ENCODE measurements at places on chromosomes 6 and 20.

DNA sequence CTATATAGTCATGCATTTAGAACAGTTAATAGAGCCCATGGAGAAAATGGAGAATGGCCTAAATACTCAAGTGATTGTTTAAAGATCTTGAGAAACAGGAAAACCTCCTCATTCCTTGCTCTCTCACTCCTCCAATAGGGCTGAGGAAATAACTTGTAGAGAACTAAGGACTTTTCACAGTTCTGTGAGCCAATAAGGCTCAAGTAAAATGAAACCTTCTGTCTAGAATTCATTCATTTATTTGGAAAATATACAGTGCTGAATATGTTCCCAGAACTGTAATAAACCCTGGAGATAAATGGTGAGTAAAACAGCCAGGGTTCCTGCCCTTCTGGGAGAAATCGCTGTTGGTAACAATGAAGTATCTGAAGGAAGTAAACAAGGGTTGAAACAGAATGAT is 35.3 kb downstream of the ELOVL2 start:
- DNase-seq: no peak

GRCh38 chr6:39892490-39893129 is 41.7 kb downstream of the MOCS1 start:
- DNase-seq: peak; percentile 6

GRCh38 chr6:93327857-93328256 is 91.5 kb downstream of the EPHA7 start:
- no peak for DNase-seq

- no peak for DNase-seq
These were observed 35.3 kb downstream of the TAF11 start for GRCh38 chr6:34852406-34853085.

GRCh38 chr6:159989492-159990480 is 20.9 kb downstream of the IGF2R start:
- DNase-seq: no peak

- DNase-seq: no peak
These were observed 71.5 kb downstream of the NCR2 start for GRCh38 chr6:41406728-41407489.

DNA sequence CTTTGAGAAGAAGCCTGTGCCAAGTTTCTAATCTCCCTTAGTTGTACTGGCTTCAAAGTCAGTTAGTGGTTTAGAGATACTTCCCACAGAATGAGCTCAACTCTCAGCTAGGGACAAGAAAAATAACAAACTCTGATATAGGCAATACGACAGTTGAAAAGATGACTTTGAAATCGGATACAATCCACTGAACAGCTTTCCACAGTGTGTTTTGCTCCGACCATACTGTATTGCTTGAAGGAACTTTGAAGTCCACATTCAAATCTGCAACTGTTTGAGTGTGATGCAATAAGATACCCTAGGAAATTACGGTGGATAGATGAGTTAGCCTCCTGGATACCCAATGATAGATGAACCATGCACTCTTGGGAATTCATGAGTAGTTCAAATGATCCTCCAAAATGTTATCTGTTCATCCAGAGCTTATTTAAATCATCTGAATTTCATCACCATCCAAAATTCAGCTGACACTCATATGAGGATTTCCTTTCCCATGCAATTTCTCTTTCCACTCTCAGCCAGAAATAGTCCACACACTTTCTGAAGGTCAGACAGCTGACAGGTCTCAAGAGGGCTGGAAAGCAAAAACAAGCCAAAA is 443.8 kb downstream of the HAO1 start:
- DNase-seq: no peak

- DNase-seq: no peak
These were observed 71.2 kb upstream of the EMILIN3 start for GRCh38 chr20:41437836-41438235.

DNA sequence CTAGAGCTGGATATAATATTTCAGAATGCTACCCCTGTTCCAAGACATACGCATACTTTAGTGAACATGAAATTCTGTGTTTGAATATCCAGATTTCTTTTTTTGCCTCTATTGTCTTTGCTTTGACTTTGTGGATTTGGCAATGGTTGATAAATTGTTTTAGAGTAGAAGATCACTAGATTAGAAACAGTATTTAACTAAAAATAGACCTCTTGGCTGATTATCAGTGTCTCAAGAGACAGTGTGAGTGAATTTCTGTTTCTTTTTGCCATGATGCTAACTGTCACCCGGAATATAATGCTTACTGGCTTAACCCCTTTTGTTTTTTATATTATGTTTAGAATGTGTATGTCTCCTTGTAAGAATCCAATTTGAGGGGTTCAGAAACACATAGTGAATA is 102.5 kb downstream of the PLCB1 start:
- no peak for DNase-seq

DNA sequence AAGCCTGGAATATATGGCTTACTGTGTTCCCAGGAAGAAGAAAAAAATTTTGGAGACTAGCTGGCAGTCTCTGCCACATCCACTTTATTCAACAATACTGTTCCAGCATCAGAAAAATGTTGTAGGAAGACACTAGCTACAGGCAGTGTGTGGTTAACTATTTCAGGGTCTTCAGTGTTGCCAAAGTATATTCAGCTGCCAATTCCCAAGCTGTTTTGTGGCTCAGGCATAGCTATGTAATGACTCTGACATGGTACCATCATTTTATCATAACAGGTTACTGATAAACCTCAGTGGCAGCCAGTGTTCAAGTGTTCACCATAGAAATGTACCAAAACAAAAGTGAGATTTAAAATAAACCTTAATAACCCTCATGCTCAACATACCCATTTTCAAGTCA is 503.1 kb downstream of the ADGRB3 start:
- no peak for DNase-seq

DNA sequence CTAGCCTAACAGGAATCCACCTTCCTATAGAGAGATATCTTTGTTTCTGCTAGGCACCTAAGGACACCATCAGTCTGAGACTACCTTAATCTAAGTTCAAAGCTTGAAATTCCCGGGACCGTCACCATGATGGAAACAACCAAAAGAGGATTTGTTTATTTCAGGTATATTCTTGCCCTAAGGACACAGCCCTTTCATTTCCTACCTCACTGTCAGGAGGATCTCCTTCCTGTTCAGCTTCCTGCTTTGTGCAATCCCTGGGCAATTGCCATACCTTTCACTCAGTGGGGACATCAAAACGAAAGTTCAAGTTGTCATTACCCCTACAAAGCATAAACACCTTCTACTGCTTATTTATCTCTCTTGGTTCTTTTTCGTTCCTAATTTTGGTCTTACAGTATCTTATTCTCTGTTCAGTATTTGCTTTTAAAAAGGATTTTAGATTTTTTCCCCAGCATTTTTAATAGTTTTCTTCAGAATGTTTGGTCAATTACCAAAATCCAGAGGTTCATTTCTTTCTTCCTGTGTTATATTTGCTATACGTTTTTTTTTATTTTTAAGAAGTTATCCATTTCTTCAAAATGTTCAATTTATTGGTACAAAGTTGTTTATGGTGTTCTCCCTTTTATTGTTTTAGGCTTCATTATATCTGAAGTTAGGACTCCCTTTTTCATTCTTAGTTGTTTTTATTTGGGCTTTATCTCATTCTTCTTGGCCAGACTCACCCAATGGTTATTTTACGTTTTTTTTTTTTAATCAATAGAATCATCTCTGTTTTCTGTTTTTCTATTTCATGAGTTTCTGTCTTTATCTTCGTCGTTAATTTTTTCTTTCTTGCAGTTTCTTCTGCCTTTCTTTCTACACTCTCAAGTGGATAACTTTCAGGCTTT is 13.0 kb upstream of the TBPL1 start:
- no peak for DNase-seq

GRCh38 chr20:52056203-52057062 is 135.1 kb downstream of the ZFP64 start:
- DNase-seq: no peak

DNA sequence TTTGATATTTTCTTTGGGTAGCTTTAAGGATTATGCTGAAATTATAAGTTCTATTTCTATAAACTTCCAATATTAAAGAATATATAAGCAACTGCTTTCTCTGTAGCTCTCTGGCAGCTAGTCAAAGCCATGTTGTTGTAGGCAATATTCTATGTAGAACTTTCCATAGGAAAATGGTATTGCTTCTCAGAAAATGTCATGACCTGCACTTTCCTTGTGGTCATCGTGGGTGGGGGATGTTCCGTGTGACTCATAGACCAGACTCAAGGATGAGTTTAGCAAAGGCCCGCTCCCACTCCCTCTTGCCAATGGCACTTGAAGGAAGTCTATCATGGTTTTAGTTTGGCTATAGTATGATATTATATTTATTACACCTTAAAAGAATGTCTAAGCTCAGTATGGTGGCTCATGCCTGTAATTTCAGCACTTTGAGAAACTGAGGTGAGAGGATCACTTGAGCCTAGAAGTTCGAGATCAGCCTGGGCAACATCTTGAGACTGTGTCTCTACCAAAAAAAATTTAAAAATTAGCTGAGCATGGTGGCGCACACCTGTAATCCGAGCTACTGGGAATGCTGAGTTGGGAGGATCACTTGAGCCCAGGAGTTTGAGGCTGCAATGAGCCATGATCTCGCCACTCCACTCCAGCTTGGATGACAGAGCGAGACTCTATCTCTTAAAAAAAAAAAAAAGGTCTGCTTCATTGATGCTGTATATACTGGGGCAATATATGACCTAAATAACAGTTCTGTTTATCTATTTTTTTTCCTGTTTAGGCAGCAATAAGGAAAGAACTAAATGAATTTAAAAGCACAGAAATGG is 36.6 kb upstream of the LTV1 start:
- peak; percentile 78 for DNase-seq

DNA sequence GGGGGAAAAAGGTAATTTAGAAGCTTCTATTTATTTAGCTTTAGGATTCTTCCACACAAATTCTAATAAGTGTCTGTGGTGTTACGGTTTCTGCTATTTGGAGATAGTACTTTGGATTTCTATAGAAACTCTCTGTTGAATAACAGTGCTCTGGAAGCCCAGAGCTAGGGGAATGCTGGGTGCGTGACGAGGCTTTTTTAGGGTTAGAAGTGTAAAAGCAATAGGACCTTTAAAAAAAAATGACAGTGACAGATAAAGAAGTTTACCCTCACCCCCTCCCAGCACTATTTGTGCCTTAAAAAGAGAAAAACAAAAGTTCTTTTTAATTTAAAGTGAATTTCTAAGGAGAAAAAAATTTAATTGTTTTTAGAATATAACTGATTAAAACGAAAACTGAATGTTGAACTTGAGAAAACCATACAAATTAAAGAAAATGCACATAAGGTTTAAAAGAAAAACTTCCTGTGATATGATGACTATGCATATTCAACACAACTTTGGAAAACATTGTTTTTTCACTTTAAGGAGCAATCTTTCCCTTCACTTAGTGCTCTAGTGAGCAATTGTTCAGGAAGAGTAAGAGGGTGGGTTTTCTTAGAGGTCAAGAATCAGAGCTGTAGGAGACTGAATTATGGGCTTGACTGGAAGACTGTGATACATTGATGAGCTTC is 89.6 kb upstream of the RIPOR2 start:
- no peak for DNase-seq

DNA sequence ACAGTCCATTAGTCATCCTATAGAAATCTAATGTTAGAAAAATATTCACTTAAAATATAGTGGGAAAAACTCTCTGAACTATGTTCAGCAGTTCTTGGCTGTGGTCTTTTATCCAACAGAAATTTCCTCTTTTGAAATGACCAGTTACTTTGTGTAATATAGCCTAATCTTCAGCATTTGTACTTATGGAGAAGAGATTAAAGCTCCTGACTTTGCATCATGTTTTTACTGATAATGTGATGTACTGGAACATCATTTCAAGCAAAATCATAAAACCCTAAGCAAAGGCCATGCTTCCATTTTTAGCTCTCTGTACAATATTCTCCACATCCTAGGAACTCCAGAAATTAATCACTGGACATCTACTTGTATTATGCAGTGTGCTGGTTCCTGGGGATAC is 430.8 kb upstream of the RUNX2 start:
- no peak for DNase-seq

DNA sequence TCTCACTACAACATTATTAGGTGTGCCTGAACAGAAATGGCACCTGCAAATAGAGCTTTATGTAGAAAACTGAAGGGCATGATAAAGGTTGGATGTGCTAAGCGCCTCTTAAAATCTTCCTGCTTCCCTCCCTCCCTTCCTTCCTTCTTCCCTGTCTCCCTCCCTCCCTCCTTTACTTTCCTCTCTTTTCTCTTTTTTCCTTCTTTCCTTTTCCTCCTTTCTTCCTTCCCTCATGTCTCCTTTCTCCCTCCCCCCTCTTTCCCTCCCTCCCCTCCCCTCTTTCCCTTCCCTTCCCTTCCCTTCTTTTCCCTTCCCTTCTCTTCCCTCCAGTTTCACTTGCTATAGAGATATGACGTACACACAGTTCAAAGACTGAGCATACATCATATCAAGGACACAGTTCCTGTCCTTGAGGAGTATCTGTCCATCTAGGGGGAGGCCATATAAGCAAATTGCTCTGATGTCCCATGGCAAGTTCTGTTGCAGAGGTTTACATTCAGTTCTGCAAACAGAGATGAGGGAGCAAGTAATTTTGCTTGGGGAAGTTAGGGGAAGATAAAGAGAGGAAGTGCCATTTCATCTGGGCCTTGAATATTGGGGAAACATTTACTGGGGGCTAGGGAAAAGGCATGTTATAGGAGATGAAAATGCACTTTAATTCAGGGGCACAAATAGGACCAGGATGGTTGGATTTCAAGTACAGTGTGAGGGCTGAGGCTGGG is 79.0 kb upstream of the EEF1E1 start:
- DNase-seq: no peak

DNA sequence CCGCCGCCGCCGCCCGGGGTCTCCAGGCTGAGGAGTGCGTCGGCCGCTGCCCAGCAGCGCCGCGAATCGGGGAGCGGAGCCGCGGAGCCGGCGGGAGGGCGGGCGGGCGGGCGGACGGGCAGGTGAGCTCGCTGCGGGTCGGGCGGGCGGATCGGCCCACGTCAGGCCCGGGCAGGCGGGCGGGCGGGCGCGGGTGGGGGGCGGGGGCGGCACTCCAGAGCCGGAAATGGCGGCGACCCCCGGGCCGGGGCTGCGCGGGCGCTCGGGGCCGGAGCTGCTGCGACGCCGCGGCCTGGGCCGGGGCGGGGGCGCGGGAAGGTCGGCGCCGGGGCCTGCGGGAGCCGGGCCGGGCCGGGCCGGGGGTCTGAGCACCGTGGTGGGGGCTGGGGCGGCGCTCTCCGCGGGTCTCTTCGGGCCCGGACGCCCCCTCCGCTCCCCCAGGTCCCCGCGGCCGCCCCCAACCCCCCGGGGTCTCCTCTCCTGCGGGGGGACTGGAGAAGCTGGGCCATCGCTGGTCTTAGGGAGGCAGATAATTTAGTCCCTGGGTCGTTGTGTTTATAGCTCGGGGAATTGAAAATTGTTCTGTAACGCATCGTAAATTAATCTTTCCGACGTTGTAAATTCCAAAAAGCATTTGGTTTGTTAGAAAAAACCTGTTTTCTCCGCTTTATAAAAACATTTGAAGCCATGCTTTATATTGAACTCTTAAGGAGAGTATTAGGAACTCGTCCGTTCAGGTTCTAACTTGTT is 451 bp downstream of the DNAJC5 start:
- DNase-seq: no peak

DNA sequence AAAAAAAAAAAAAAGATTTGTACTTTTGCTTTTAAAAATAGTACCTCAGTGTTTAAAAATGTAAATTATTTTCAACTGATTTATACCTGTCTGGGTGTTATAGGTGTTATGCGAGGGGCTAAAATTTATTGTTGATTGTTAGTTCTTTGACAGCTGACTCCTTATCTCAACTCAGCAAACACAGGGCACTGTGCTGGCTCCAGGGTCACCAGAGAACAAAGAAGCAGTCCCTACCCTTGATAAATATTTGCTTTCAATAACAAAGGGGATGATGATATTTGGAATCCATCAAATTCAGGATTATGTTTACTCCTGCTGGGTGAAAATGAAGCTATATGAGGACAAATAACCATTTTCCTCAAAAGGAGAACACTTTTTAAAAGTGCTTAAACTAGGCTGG is 34.2 kb upstream of the KAT14 start:
- no peak for DNase-seq
